ENCODE measurements at places on chromosomes 1 and 21.

GRCh38 chr1:40692429-40692895 lies 958 bp downstream of the NFYC start:
- no peak for DNase-seq

- no peak for DNase-seq
These were observed 152.9 kb downstream of the TM2D1 start for GRCh38 chr1:61572046-61572445.

DNA sequence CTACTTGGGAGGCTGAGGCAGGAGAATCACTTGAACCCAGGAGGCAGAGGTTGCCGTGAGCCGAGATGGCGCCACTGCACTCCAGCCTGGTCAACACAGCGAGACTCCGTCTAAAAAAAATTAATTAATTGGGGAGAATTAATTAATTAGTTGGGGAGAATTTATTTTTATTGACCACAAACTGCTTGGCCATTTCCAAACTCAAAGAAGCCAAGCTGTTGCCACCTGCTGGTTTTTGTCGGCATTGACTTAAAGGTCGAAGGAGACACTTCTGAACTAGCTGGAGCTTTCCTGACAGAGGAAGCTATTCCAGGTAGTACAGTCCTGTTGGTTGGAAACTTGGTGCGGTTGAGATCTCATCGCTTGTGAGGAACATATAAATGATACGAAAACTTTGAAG lies 13.1 kb downstream of the MAP1LC3C start:
- no peak for DNase-seq

DNA sequence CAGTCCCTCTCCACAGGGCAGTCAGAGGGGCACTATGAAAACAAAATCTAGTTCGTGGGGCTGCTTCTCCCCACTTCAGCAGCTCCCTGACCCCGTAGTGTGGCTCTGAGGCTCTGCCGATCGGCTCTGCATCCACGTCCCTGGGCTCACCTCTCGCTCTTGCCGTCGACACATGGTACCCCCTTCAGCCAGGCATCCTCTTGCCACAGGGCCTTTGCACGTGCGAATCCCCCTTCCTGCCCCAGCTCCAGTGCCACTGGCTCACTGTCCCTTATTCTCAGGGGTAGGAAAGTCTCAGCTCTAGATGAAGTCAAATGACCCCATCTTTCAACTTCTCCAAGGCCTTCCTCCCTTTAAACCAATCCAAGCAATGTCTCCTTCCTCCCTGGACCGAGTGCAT lies 72.7 kb downstream of the KLHDC7A start:
- DNase-seq: no peak

- no peak for DNase-seq
These were observed at the start of gene FMOD for GRCh38 chr1:203351037-203351625. Gene FMOD, minus strand, starts transcription at chr1:203351122. Its CDS starts 2,852 bp downstream, at chr1:203348270.

DNA sequence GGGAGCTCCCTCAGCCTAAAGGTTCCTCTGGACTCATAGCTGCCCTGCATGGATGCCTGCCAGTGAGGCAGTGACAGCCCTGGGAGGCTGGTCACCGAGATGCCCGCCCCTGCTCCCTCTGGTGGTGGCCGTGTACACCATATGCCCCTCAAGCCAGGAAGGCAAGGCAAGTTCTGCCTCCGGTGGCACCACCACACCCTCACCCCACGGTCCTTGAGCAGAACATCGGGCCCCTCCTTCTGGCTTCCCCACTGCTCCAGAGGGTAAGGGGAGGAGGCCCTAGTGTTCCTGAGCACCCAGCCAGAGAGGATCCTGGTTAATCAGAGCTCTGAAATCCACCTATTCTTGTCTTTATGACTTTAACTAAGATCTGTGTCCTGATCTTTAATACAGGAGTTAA lies 1.5 kb upstream of the S100A14 start:
- DNase-seq: no peak

DNA sequence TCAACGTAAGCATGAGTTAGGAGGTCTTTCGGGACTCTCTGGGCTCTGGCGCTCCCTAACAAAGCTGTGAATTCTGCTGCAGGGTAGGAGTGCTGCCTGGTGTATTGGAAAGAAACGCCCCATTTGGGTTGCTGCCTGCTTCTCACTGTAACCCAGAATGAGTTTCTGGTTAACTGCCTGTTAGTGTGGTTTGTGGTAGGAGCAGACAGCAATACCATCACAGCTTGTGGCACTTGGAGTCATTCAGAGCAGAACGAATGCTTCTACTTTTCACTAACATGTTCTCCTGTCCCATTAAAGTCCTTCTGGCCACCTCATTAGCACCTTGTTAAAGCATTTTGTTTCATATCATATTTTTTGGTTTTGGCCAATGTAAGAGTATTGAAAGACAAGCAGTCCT lies 18.1 kb downstream of the MAP3K7CL start:
- DNase-seq: peak; percentile 62

GRCh38 chr21:24955275-24955961 lies 651.9 kb downstream of the MRPL39 start:
- no peak for DNase-seq

- DNase-seq: no peak
These were observed 69.0 kb downstream of the ZNF678 start for GRCh38 chr1:227632325-227632724.

Data from NCI-H446 treated with DMSO at 0.1 percent for 48 hours (cell line).